H4 (cell line): ENCODE measurements at places on chromosomes 2 and 18.

GRCh38 chr18:12306752-12307700 lies 1.0 kb upstream of the TUBB6 start:
- DNase-seq: no peak

GRCh38 chr18:23870676-23871380 lies 143.7 kb upstream of the TTC39C start:
- DNase-seq: no peak

DNA sequence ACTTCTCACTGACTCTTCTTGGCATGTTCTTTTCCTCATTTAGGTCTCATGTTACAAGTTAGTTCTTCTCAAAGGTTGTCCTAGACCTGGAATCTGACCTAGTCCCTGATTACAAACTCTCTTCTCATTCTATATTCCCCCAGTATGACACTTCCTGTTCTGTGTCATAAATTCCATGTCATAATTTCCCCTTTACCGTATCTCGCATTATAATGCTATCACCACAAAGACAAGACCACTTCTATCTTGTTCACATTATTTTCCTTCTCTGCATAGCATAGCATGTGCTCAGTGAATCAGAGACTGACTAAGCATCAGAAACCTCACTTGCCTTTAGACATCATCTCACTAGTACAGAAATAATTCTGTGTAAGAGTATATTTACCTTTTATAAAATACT lies 63.6 kb upstream of the CAVIN2 start:
- DNase-seq: no peak

- DNase-seq: peak; percentile 64
Observed at GRCh38 chr2:132547090-132547687, 122.8 kb downstream of the LYPD1 start.

GRCh38 chr18:41593171-41593675 lies 361.8 kb upstream of the PIK3C3 start:
- no peak for DNase-seq

- DNase-seq: peak; percentile 42
Observed at GRCh38 chr18:2903006-2903405, 56.2 kb downstream of the EMILIN2 start.

DNA sequence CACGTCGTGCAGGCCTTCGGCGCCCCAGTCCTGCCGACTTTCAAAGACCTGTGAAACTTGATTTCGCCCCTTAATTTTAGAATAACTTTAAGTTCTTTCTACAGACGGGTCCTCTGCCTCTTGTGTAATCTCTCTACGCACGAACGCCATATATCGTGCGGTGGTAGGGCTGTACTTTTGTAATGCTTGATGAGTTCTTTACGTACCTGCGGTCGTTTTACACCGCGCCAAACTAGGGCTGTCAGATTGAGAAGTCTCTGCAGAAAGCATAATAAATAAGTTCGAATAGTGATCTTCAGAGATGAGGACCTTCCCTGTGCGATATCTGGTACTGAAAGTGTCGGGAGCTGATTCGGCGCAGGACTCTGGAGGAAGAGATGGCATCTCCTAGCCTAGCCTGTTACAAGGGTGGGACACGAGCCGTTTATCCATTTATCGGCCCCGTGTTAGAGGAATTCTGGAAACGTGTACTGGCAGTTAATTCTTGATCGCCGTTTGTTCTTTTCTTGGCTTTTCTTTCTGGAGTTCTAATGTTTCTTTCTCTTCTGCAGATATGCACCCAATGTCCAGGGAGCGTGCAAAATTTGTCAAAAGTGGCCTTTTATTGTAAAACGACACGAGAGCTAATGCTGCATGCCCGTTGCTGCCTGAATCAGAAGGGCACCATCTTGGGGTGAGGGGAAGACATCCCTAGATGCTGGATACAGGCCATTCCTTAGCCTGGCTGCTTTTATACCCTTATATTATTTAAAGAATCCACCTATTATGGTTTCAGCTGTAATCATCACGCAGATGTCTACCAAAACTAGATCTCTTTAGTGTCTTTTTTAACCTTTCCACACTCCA lies 781 bp upstream of the SLC5A6 start:
- DNase-seq: no peak

GRCh38 chr2:78614726-78615125 lies 410.8 kb upstream of the REG3G start:
- DNase-seq: no peak

GRCh38 chr2:149744865-149745264 lies 157.3 kb upstream of the MMADHC start:
- DNase-seq: peak; percentile 39

- DNase-seq: peak; percentile 43
Observed at GRCh38 chr2:237156031-237156856, 70.6 kb downstream of the COPS8 start.

DNA sequence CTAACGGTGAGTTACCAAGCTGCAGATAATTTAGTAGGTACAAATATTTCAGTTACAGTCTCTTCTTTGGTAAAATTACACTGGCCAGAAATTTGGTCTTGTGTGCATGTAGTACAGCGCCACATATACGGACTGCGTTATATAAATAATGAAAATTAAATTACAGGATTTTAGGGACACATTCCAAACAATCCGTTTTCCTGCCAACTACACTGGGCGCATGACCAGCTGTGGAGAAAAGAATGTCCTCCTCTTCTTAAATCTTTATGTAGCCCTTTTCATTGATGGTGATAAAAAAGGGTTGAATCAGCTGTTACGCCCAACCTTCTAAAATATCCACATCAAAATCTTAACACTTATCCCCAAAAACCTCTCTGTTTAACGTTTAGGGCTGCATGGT lies 37.5 kb downstream of the TCF4 start:
- DNase-seq: no peak

- no peak for DNase-seq
Observed at GRCh38 chr18:79068341-79068936, 755 bp upstream of the ATP9B start.

DNA sequence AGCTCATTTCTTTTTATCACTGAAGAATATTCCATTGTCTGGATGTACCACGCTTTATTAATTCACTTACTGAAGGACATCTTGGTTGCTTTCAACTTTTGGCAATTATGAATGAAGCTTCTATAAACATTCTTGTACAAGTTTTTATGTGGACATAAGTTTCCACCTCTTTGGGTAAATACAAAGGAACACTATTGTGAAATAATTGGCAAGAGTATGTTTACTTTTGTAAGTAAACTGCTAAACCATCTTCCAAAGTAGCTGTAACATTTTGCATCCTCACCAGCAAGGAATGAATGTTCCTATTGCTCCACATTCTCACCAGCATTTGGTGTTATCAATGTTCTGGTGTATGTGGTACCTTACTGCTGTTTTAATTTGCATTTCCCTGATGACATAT lies 15.8 kb upstream of the VWC2L start:
- DNase-seq: no peak

DNA sequence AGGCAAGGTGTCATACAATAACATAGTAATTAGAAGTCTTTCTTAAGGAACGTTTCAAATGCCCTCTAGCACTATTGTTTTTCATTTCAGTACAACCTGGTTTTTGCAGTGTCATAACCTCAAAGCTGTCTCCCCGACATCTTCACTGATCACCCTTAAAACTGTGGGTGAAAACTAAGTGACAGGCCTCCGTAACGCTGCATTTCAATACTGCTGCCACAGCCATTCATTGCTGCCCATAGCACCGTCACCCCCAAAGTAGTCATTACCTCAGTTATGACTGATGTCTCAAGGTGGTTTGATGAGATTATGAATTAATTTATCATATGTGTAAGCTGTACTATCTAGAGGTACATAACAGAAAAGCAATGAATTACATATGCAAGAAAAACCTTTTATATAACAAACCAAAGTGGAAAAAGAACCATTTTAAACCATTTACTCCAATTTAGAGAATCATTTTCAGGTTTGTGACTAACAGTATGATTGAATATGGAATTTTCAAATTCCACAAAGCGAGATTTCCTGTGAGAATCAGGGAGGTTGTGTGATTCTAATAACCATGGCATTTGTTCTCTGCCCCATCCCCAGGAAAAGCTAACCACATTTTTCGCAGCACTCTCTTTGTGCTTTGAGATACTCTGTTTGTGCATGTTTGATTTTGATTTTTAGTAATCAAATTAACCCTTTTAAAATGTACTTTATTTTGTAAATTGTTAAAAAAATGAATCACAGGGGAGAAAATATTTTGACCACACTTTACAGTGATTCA lies 263.0 kb downstream of the PTGR3 start:
- DNase-seq: no peak

DNA sequence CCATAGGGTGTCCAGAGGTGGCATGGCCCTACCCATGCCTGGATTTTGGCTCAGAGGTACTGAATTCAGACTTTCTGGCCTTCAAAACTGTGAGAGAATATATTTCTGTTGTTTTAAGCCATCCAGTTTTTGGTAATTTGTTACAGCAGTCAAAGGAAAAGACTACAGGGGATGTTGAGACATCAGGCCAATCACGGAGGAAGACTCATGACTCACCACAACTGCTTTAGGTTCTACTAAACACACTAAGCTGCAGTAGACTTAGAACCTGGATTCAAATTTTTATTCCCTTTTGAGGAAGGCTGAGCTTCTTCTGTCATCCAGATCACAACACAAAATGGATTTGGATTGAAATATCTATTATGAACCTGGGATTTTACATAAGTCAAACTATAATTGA lies 12.0 kb upstream of the C2orf66 start:
- no peak for DNase-seq

DNA sequence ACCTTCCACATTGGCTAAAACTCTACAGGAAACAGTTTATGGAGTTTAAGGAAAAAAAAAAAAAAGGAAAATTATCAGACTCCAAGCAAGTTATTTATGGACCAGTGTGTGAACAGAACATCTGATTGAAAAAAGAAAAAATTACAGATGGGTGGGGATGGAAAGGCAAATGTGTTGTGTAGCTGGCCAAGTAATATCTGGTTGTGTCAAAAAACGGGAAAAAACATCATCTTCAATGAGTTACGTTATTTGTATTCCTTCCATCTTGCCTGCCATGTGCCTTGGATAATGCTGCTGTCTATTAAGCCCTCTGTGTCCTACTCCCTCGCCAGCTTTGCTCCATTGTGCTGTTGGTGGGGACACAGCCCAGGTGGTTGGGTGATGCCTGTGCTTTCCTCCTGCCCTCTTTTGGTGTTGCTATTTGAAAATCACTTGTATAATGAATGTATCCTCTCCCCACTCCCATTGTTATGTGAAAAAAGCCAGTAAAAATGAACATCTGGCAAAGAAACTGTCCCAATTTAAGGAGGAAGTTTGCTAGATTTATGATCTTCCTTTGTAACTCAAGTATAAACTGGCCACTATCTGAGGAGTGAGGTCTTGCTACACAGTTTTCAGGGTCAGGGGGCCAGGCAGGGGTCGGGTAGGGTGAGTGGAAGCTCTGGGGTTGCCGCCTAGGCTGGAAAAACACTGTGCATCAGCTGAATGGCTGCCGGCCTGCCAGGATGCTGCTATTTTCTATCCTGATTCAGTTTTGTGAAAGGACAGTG lies 155.9 kb downstream of the FMNL2 start:
- no peak for DNase-seq

- DNase-seq: no peak
Observed at GRCh38 chr2:65265671-65266045, 38.0 kb downstream of the ACTR2 start.
